Activated T-cell treated with anti-CD3 and anti-CD28 coated beads for 1 hour (primary cell): ENCODE measurements at places on chromosomes 13 and 19.

DNA sequence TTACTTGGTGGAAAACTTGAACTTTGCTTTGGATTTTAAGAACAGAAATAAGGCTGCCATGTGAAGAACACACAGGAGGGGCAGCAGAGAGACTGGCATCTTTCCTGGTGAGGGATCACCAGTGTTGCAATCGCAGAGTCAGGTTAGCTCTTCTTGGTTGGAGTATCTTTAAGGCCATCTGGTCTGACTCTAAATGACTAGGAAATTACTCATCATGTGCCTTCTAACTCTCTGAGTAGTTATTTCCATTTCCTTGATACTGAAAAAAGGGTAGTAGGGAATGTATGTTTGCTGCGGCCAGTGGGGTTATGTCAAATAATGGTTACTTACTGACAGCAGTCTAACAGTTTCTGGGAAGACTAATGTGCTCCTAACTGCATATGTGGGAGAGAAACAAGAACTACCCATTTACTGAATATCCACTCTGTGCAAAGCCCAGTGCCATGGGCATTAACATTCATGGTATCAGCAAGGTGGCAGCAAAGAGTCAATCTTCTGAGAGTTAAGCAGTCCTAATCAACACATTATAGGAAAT lies 122.1 kb downstream of the COG6 start:
- DNase-seq, result no peak

- DNase-seq, result no peak
Measured at GRCh38 chr13:63855457-63856118, 2439.9 kb upstream of the PCDH20 start.

DNA sequence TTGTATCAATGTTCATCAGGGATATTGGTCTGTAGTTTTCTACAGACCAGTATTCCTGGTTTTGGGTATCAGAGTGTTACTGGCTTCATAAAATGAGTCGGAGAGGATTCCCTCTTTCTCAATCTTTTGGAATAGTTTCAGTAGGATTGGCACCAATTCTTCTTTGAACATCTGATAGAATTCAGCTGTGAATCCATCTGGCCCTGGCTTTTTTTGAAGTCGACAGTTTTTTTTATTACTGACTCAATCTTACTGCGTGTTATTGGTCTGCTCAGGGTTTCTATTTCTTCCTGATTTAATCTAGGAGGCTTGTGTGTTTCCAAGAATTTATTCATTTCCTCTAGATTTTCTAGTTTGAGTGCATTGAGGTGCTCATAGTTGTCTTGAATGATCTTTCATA lies 11.4 kb downstream of the TEX26 start:
- DNase-seq, result no peak

DNA sequence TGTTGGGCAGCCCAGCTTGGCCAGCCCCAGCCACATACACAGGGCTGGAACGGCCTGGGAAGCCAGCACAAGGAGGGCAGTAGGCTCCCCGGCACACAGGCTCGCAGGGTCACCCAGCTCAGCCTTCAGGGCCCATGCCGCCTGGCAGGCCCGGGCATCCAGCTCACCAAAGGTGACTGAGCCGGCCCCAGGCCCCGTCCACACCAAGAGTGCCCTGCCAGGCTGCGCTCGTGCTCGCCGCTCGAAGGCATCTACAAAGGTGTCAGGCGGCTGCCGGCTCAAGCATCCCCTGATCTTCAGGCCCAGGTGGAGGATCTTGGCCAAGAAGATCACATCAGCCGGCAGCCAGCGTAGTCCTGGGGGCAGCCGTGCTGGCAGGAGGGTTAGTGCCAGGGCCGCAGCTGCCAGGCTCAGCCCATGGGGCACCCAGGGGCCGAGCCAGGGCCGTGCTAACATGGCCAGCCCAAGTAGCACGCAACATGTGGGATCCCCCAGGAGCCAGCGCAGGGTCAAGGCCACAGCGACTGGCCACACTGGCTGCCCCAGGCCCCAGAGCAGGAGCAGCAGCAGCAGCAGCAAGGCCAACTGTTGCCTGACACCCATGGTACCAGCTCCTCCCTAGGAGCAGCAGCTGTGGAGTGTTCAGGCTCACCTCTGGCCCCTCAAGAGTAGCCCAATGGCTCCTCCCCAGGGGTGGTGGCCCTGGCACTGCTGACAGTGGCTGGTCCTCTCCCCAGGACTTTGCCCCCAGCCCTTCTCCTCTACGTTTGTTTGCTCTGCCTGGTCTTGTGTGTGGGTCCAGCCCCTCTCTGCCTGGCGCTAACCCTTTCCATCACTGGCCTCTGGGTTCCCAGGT lies at the start of gene SLC27A5:
TSS of gene SLC27A5 (minus strand) at position 640 of the 856 bp plus-strand sequence. CDS start at position 603, 37 bp downstream.
- no peak for DNase-seq

GRCh38 chr13:23134542-23134941 lies 46.2 kb upstream of the SGCG start:
- DNase-seq, result no peak

DNA sequence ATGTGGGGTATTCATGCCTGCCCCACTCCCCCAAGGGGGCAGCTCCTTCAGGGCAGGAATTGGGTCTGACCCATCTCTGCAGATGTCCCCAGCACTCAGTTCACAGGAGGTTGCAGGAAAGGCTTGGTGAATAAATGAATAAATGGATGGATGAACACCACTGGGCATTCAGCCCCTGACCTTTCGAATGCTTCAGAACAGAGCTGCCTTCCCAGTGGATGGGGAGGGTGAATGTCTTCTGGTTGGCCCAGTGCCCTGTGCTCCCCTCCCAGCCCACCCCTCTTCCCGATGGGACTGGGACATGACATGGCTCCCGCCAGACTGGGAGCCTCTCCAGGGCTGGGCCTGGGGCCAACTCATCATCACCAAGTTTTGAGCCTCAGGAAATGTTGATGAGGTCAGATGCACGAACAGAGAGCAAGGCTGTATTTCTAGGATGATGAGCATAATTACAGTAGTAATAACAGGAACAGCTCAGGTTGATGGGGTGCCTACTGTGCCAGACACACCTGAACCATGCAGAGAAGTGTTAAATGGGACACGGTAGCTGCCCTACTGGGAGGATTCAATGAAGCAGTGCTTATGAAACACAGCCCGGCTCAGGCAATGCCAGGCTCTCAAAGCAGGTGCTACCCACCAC lies 25.7 kb downstream of the VRK3 start:
- no peak for DNase-seq

DNA sequence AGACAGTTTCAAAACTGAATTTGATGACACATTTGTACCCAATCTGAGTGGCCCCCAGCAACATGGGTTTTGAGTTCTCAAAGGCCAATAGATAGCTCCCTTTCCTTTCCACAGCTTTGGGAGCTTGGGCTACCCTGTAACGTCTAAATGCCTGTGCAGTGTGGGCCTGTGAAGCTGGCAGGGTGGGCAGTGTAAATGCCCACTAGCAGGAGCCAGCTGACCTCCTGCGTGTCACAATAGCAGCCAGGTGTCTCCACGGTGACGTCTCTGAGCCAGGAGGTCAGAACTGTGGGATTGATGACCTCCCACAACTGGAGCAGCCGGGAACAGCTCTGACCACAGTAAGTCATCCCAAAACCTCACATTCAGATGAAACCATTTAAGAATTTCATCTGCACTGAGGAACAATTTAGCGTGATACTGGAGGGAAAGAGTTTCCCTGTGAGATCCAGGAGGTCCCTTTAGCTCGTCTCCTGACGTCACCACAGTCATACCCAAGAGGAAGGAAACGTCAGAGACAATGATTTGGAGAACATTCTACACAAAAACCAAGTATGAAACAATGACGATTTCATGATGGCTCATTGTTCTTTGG lies at the start of gene IPO5:
TSS of gene IPO5 (plus strand) at position 300 of the 595 bp plus-strand sequence. CDS start 23,022 bp downstream, outside the sequence.
- DNase-seq, result no peak

GRCh38 chr13:46948338-46948737 lies 51.5 kb upstream of the HTR2A start:
- no peak for DNase-seq

DNA sequence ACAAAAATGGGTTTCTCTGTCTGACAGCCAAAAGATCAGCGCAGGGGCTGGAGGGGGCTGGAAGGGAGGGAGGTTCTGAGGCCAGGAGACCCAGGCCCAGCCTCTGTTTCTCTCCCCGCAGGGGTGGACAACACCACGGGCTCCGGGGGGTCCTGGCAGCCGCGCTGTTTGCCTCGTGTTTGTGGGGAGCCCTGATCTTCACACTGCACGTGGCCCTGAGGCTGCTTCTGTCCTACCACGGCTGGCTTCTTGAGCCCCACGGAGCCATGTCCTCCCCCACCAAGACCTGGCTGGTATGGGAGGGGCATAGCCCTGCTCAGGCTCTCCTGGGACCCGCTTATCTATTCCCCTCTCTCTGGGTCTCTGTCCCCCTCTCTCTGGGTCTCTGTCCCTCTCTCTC lies 9.6 kb downstream of the CPT1C start:
- DNase-seq, result no peak

GRCh38 chr19:46616631-46617322 lies 8.1 kb downstream of the PTGIR start:
- DNase-seq, result no peak

DNA sequence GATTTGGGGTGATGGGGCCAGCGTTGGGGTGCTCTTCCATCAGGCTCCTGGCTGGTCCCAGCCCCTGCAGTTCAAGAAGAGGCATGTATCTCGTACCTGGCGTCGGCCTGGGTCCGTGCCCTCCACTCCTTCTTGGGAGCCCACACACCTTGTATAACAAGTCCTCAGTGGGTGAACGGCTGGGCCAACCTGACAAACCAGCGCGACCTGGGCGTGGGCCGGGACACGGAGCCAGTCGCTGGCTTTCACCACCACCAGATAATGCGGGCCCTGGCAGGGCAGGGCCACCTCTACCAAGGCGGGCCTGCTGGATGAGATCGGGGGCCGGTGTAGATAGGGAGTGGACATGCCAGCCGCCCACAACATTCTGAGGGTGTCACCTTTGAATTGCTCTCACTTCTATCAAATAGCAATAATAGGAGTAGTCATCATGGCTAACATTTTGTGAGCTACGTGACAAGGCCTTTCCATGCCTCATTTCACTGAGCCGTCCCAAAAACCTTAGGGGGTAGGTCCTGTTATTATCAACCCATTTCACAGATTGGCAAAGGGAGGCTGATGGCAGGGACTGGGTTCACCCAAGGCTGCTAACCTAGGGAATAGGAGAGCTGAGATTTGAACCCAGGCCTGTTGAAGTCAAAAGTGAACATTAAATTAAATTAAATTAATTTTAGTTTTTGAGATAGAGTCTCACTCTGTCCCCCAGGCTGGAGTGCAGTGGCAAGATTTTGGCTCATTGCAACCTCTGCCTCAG lies 3.5 kb downstream of the CYP4F22 start:
- no peak for DNase-seq
